Stimulated activated CD8-positive, alpha-beta memory T cell treated with anti-CD3 and anti-CD28 coated beads, Interleukin-7, amount 100 ng/mL, for 4 hours (primary cell): ENCODE measurements at places on chromosomes 6 and 20.
A peak's percentile ranks its signal among the peaks of the same experiment; 100 is the strongest.

GRCh38 chr6:137008204-137008603 is 36.6 kb downstream of the IL20RA start:
- DNase-seq = no peak

GRCh38 chr6:118825661-118826060 is 68.3 kb upstream of the ASF1A start:
- DNase-seq = no peak

DNA sequence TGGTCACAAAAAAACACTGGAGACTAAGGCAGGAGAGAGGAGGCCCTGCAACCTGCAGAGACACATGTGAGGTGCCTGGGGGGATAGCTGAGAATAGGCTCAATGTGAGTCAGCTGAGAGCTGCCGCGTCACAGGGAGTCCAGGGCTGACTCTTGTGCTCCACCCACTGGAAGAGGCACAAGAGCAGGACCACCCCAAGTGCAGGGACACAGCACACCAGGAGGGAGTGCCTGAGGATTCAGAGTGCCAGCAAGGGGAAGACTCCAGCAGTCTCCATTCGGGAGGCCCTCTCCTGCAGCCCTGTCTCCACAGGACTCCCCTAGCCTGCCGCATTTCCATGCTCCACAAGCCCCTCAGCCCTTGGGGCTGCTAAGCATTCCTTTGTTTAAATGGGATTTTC is 105.5 kb downstream of the HUS1B start:
- DNase-seq = peak; percentile 33

GRCh38 chr6:90463874-90464273 is 123.0 kb downstream of the MAP3K7 start:
- no peak for DNase-seq

- no peak for DNase-seq
Observed at GRCh38 chr6:18276610-18277236, 12.4 kb upstream of the DEK start.

- DNase-seq = no peak
Observed at GRCh38 chr6:41356825-41357224, 21.4 kb downstream of the NCR2 start.

GRCh38 chr6:118135371-118135770 is 228.3 kb downstream of the SLC35F1 start:
- DNase-seq = no peak

GRCh38 chr20:40477805-40478204 is 211.2 kb downstream of the MAFB start:
- DNase-seq = no peak

GRCh38 chr6:136411453-136412354 is 122.1 kb upstream of the BCLAF1 start:
- DNase-seq = no peak

DNA sequence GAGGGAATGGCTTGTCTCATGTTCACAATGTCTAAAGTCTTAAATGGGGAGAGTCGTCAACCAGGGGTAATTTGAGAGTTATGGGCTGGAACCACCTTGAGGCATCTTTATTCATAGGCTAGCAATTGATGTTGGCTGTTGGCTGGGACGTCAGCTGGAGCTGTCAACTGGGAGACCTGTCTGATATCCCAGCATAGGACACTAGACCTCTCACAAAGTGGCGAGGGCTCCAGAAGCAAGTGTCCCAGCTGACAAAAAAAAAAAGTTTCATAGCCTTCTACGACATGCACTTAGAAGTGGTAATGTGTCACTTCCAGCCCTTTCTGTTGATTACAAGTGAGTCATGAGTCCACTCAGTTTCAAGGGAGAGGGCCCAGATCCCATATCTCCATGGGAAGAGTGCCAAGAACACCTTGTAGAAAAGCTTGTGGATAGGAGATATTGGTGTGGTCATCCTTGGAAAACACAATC is 278.0 kb downstream of the ESR1 start:
- DNase-seq = no peak
